ENCODE measurements at places on chromosomes 5 and 9.

- DNase-seq: no peak
These were observed 162.3 kb downstream of the DRD1 start for GRCh38 chr5:175281714-175282113.

DNA sequence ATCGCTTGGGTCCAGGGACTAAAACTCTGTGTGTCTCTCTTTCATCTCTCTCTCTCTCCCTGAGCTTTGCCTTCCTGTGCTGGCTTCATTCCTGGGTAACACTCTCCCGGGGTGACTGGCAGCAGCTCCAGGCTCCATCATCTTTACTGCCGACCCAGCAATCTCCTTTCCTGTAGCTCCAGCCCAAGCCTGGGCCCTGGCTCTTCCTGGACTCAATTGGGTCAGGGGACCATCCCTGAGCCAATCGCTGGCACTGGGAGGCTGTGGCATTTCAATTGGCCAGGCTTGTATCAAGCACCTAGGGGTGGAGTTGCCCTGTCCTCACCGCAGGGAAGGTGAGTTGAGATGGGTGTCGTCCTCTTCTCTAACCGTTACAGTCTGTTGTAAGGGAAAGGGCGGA, 31.9 kb downstream of the FAM240B start:
- no peak for DNase-seq

DNA sequence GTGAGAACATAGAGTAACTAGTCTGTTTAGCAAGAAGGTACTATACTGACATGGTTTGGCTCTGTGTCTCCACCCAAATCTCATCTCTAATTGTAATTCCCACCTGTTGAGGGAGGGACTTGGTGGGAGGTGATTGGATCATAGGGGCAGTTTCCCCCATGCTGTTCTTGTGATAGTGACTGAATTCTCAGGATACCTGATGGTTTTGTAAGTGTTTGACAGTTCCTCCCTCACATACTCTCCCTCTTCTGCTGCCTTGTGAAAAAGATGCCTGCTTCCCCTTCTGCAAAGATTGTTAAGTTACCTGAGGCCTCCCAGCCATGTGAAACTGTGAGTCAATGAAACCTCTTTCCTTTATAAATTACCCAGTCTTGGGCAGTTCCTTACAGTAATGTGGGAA, 240.4 kb upstream of the ST8SIA4 start:
- DNase-seq: no peak

DNA sequence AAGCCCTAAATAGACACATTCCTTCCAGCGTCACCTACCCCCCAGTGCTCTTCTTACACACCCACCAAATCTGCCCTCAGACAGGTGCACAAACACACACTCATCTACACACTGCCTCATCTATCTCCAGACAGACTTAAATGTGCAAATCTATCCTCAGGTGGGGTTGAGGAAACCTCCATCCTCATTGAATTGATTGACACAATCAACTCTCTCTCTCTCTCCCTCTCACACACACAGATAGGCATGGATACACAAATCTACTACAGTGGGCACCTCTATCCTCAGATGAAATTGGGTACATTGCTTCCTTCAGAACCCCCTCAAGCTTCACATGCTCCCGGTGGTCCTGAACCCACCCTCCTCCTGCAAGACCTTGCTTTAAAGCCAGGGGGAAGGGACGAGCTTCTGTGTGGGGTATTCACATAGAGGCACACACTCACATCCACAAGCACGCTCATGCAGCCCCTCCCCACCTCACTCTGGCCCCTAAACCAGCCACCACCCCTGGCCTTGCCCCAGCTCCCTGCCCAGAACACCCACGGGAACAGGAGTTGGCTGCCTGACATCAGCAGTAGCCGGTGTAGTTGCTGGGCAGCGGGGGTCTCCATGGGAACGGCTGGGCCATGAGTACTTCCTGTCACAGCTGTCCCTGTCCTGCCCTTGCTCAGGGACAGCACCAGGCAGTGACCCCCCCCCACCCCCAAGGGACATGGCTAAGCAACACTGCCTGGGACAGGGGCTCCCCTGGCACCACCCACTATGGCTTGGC, 22.8 kb downstream of the PCDH1 start:
- no peak for DNase-seq

GRCh38 chr9:106648799-106649198, 214.2 kb upstream of the ZNF462 start:
- no peak for DNase-seq

- no peak for DNase-seq
These were observed 407.7 kb downstream of the KDM4C start for GRCh38 chr9:7165331-7165975.

DNA sequence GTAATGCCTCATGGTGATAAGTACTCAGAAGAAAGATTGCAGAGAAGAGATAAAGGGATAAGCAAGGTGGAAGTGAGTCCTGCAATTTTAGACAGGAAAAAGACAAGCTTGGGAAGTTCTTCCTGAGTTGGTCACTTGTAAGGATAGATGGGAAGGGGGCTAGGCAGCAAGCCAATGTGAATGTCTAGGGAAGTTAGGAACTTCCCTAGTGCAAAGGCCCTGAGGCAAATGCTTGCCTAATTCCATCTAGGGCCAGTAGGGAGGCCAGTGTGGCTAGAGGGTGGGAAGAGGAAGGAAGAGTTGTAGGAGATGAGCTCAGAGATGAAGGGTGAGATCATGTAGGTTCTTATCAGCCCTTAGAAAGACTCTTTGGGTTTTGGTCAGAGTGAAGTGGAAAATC, 206.6 kb downstream of the MAT2B start:
- DNase-seq: no peak

- DNase-seq: no peak
These were observed 620.5 kb downstream of the TLR4 start for GRCh38 chr9:118324706-118325105.

- no peak for DNase-seq
These were observed 55.2 kb upstream of the ACTBL2 start for GRCh38 chr5:57537811-57538210.

DNA sequence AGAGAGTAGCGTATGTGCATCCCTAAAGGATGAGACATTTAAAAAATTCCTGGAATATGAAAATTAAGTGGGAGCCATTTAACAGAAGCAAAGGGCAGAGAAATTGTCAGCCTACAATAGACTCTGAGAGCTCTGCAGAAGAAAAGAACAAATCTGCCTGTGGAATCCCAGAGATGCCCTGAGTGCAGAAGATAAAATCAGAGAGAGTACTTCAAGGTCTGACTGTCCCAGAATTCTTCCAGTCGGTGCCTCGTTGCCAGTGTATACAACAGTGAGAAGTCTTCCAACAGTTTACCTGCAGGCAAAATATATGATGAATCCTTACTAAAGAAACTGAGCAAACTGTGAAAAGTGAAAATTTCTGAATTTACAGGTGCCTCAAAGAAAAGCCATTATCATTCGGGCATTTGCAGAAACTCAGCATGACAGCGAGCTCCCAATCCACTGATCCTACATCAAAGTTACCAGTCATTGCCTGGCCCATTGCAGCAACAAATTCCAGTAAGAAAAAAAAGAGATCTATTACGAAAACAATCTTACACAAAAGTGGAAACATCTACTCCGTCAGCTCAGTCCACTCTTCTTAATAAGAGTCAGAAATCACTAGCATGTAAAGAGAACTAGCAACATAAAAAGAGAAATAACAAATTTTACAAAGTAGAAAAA, 92.8 kb upstream of the VCAN start:
- DNase-seq: no peak

DNA sequence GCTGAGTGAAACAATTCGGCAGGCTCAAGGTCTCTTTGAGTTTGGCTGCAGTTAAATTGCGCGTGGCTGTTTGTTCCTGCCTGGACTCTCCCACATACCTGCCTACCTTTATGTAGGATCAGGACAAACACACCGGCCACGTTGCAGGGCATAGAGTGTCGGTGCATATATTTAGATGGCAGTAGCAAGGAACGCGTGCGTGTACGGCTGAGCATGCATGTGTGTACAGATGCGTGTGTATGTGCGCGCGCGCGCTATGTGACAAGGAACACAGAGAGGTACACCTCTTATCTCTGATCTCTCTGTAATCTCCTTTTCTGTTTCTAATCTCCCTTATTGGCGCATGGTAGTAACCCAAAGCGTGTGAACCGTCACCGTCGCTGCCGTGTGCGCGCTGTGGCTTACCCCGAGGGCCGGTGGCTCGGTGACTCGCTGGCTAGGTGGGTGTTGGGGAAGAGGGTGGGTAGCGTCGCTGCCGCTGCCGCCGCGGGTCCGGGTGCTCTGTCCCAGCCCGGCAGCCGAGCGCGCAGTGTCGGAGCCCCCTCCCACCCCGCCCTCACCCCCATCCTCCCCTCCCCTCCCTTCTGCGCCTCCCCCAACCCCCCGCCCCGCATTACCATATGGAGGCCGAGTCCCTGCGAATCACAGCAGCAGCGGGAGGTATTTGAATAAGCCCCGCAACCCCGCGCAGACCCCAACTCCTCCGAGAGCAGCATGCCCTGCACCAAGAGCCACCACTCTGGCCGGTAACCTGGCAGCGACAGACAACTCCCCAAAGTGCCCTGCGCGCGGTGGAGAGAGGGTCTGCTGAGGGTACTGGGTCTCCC, 204.8 kb downstream of the MEF2C start:
- DNase-seq: no peak

DNA sequence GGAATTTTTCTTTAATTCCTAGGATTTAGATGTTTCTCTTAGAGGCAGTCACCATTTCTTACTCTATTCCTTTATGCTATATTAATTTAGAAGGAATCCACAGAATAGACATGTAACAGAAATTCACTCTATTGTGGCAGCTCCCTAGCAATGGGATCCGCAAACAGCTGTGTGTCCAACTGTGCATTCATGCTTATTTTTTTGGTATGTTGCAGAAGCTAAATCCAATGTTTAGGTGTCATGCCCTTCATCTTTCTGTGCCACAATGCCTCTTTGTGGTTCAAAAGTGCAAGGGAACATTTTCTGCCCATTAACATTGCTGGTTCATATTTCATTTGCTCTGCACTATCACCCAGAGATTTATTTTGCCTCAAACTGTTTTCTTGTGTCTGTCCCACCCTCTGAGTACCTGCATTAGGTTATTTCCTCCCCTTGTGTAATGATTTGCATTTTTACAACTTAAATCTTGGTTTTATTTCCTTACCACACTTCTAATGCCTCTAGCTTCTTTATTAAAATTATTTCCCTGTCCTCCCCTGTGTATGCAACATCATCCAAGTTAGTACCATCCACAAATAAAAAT, 816.5 kb downstream of the EFNA5 start:
- DNase-seq: no peak

DNA sequence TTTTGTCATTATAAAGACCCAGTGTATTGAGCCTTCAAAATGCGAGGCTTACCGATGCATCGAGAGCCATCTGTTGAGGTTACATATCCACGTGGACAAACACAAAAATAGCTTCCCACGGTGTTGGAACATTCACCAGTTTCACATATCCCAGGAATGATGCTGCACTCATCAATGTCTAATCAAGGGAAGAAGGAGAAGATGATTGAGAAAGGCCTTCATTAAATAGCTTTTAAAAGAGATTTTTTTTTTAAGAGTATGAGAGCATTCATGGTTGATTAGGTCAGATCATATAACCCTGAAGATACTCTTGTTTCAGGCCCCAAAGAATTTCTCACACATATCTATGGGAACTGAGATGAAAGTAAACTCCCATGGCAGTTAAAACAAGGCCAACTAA, 129.4 kb downstream of the FBN2 start:
- DNase-seq: no peak

DNA sequence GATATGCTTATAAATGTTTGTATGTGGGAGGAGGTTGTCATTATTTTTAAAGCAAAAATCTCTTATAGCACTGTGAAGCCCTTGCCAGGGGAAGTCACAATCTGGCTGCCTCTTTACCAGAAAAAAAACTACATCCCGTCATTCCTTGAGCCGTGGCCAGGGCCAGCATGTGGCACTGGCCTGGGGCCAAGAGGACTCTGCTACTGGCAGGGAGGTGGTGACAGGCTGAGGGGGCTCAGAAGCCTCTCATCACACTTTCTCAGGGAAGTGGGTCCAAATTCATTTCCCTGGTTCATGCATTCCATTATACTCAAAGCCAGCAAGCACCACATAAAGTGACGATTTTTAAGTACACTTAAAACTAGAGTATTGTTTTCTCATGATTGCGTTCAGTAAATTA, 457.3 kb downstream of the ZNF608 start:
- no peak for DNase-seq

DNA sequence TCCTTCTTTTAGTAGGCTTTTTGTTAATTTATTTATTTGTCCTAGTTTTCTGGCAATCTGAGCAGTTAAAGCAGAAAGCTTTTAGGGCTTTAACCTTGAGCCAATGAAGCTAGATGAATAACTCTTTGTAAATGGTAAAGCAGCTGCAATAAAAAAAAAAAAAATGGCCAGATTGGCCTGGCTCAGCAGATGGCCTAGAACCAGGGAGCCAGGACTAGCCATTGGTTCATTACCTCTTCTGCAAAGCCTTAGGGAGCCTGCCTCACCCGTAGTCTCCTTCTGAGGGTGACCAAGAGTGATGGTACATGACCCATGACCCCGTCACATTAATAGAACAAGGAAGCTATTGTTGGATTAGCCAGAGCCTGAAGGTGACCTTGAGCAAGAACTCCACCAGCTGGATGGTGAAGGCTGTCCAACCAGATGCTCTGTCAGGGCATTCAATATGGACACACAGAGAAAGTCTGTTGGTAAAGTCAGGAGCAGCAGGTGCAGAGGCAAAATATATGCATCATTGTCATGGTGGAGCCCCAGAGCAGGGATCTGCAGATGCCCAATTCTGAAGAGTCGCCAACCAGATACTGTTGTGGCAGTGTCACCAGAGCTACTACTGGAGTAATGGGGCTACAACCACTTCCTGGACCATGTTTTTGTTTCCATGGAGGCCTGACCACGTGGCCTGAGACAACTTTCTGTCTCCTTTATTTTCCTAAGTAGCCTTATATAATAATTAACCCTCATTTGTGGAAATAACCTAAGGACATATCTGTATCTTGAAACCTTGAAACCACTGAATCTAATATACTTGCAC, 100.7 kb downstream of the MTX3 start:
- no peak for DNase-seq

DNA sequence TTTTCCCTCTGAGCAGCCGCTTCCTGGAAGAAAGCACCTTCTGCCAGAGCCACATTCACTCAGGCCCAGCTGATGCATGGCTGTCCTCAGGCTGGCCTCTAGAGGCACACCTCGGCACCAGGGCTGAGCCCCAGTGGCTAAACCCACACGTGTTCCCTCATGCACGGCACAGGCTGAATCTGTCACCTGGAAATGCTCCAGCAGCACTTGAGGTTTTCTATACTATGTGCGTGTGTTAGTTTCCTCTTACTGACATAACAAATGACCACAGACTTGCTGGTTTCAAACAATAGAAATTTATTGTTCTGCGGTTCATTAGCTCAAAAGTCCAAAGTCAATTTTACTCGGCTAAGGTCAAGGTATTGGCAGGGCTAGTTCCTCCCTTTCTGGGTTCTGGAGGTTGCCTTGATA, 141.4 kb downstream of the LRRC70 start:
- no peak for DNase-seq

DNA sequence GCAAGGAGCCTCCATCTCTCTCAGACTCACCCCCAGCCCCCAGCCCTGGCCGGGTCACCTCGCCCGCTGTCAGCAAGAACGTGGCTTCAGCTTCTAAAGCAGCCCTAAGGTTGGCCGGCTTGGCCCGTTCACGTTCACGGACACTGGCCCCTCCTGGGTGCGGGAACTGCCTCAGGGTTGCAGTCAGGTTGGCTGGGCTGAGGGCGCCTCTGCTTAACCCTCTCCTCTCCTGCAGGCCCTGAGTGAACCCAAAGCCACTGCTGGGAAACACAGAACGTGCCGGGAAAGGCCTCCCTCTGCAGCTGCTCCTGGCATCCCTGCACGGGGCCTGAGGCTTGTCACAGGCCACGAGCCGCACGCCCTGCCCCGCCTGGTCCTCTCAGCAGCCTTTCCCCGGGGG, 40.1 kb upstream of the UBAC1 start:
- no peak for DNase-seq

- DNase-seq: no peak
These were observed 31.0 kb upstream of the GARNL3 start for GRCh38 chr9:127233550-127233949.

- no peak for DNase-seq
These were observed 25.2 kb downstream of the HOMER1 start for GRCh38 chr5:79488775-79489174.

Measured in RWPE2 (cell line).